CMK (cell line): ENCODE measurements at places on chromosomes 7 and 10.

DNA sequence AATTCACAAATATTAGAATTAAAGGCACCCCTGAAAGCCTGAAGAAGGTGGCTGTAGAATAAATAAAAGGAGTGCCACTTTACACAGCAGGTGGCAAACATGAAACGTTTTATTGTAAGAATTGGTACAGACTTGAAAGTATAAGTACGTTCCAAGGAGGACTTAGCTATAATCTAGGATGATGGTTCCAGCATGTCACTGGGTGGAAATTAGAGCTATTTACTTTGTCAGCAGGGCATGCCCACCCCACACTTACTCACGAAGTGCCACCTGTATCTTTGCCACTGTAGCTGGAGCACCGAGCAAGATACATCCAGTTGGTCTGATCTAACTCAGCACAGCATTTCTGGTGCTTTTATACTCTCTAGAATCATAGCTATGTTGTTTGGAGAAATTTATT, 97.8 kb downstream of the GRM8 start:
- no peak for DNase-seq

DNA sequence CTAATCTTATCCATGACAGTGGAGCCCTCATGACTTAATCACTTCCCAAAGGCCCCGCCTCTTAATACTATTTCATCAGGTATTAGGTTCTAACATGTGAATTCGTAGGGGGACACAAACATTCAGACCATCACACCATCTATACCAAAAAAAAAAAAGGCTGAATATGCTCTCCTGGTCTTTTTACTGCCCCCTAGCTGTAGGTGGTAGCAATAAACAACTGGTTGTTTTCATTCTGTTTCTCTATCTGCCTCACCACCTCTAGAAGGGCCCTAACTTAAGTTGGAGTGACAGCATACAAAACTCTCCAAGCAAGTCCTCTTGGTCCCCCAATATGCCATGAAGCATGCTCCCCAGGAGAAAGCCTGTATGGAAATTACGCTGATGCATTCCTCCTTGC, 94.1 kb downstream of the GRM8 start:
- no peak for DNase-seq

DNA sequence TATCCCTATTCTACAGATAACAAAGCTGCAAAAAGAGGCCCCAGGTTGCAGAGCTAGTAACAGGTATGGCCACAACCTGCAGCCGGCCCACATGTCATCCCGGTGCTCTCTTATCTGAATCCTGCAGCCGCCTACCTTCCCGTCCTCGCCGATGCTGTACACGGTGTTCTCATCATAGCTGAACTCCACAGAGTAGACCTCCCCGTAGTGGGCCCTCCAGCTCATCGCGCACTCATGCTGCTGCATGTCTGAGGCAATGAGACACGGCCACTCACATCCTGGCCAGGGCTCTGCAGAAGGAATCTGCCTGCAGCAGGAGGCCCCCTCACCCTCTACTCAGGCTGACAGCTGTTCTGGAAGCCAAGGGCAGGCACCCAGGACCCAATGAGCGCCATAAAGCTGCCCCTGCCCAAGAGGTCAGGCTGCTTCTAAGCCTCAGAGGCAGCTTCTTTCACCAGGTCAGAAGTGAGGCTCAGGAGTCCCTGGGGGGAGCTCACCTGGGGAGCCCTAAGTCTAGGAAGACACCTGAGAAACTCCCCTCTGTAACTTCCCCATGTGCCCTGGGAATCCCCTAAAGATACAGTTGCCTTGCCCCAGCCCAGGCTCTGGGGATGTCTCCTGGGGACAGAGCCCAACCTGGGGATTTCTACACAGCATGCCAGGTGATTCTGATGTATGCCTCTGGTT, 17.9 kb upstream of the CYREN start:
- no peak for DNase-seq

DNA sequence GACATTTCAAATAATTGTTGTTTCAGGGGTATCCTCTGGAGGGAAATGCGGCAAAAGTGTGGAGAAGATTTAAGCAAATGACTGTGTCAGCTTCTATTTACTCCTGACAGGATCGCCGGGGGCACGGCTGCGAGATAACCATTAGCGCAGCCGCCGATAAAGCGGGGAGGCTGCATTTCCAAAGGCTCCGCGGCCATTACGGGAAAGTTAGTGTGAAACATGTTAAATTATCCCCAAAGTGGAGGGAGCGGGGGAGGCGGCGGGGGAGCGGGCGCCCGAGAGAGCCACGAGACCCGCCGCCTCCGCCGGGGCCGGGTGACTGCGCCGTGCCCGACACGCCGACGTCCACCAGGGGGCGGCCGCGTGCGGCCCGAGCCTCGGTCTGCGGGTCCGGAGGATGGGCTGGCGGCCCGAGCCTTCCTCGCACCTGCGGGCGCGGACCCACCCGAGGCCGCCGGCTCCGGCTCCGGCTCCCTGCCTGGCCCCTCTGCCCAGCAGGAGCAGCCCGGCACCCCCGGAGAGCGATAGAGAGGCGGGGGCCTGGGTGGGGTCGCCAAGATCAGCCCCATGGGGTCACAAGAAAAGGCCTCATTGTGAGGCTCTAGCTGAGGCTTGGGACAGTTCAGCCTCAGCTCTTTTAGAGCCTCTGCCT, 74.4 kb upstream of the PAX2 start:
- no peak for DNase-seq

GRCh38 chr7:5359344-5359743, 64.3 kb downstream of the TNRC18 start:
- DNase-seq, result no peak

DNA sequence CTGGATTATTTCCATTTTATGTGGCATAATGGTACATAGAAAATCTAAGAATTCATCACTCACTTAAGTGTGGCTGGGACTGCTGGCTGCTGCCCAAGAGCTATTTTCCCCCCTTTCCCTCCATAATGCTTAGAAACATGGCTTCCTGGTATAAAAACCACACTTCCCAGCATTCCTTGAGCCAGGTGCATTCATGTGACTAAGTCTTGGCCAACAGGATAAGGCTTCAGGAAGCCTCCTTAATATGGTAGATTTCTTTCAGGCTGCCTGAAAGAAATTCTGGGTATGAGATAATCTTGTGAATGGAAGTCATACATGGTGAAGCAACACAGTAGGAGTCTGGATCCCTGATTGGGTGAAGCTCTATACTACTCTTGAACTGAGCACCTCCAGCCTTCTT, 178.0 kb downstream of the JAZF1 start:
- no peak for DNase-seq

GRCh38 chr7:4028221-4028620, 653.9 kb upstream of the FOXK1 start:
- no peak for DNase-seq

DNA sequence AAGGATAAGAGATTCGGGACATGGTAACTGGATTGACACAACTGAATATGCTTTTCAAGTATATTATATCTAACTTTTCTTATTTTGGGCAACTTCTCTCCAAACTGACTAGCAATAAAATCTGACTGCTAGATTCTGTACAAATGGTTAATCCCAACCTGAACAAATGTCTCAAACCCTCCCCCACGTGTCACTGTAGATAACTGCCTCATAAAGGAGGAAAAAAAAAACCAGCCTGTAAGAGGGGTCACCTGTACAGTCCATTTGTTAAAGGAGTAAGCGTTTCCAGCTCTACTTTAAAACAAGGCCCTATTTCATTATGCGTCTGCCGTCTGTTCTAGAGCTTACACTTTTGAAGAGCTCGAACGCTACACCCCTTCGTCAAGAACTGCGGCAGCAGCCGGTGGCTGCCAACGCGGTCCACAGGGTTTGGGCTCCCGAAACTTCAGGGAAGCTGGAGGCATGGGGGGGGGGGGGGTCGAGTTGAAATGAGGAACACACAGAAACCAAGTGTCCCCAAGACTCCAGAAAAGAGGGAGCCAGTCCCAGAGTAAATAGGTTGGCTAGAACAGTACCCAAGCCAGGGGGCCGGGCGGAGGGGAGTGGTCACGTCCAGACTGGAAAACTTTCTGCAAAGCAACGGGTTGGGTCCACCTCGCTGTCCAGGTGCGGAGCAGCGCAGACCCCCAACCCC, 492 bp downstream of the COG5 start:
- no peak for DNase-seq

- no peak for DNase-seq
These were observed 14.9 kb downstream of the TUBGCP2 start for GRCh38 chr10:133293810-133294119.
